ENCODE measurements at places on chromosomes 2 and 18. TPM values are rescaled to one million over a fixed set of nuclear protein-coding genes. Genes with fewer than 3 reads are reported as not detected.

LHCGR gene
- total RNA-seq, result 4.2 TPM

B4GALT6 gene
- total RNA-seq, result 3.1 TPM

CCDC195 gene
- not detected for total RNA-seq

CHRNG gene
- 35.5 TPM for total RNA-seq

CRYBA2 gene
- not detected for total RNA-seq

UBE2E3 gene
- 108 TPM for total RNA-seq

GRB14 gene
- 5.7 TPM for total RNA-seq

EGR4 gene
- total RNA-seq, result not detected

CD207 gene
- total RNA-seq, result under 0.01 TPM

NCKAP5 gene
- total RNA-seq, result 5.7 TPM

RUFY4 gene
- total RNA-seq, result not detected

DOCK10 gene
- total RNA-seq, result 15.1 TPM

SLC4A5 gene
- total RNA-seq, result 2.6 TPM

KHK gene
- total RNA-seq, result 2.1 TPM

TXNL1 gene
- total RNA-seq, result 23.5 TPM

REG3G gene
- not detected for total RNA-seq

RNU2-63P gene
- not detected for total RNA-seq

INPP5D gene
- total RNA-seq, result 8.4 TPM
